ENCODE measurements at places on chromosomes 3 and 15.

GRCh38 chr3:62214850-62215249, 158.5 kb downstream of the FEZF2 start:
- DNase-seq = no peak

GRCh38 chr3:87541723-87542122, 265.3 kb upstream of the POU1F1 start:
- no peak for DNase-seq

GRCh38 chr3:62161371-62161770, 212.0 kb downstream of the FEZF2 start:
- peak; percentile 12 for DNase-seq

DNA sequence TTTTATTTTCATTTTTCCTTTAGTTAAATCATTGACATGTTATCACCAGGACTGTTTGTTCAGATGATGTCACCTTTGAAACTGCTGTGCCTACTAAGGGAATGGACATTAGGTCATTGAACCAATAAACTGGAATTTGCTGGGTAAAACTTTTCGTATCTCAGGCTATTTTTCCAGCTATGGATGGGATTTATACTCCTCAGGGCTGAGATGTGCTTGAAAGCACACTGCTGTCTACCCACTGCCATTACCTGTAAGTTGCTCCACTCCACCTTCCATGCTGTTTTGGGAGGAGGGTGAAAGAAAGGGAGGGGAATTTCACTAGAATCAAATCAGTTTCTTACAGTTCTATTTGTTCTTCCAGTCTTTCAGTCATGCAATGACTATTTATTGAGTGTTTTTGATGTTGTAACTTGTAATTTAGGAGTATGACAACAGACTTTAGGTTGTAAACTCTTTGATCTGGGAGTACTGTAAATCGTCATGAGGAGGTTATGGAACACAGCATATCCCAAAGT, 11.3 kb downstream of the EHD4 start:
- no peak for DNase-seq

GRCh38 chr3:119913021-119913420, 131.1 kb downstream of the NR1I2 start:
- no peak for DNase-seq

DNA sequence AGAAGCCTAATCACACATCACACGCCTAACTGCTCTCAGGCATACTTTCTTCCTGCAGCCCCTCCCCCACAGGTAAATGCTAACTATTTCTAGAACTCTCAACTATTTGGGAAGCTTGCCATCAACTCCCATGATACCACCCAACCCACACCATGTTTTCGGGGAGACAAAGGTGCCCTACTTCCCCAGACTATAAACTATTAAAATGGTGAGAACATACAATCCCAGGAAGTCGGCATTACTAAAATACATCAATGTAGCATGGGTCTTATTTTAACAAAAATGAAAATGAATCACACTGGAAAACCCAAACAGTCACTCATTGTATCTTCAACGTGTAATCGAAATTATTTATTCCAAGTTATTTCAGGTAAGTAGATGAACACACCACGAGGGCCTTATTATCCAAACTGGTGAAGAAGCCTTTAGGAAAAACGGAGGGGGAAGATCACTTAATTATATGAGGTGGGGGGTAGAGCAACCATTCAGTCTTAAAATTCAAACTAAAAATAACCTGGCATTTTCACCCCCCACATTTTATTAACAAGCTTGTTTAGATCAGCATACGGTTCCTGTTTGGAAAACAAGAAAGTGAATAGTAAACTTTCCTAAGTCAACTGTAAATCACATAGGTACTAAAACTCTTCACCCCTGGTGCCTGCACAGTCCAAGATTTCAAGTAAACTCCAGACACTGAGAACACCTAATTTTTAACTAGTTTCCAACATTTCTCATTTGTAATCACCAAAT, 1.9 kb downstream of the TBL1XR1 start:
- peak; percentile 38 for DNase-seq

DNA sequence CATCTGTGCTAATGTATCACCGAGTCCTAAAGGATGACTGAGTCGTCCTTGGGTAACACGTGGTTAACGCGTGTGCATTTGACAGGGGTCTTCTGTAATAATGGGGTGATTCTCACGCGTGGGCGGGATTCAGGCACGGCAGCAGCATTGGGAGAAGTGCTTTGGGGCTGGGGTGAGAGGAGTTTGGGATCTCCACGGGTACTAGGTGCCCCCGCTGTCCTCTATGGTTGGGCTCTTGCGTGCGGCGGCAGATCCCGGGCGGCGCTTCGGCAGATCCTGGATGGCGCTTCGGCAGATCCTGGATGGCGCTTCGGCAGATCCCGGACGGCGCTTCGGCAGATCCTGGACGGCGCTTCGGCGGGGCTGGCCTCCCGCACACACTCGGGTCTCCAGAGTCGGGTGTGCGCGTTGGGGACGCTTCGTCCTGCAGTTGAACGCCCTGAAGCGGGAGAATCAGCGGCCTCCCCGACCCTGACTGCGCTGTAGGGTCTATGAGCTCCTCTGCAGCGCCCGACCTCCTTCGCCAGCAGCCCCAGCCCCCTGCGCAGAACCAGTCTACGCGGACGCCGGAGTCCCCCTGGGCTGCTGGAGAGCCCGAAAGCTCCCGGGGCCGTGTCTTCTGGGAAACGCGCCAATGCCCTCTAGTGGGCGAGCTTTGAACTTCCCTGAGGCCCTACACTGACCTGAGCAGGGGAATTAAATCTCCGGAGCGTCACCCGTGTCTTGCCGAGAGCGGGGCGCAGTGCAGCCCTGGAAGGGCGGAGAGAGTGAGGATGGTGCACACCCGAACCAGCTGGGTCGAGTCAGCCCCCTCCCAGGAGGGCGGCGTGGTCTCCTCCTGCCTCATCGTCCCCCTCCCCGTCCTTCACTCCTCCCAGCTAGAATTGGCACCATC, 48.1 kb upstream of the EPHB3 start:
- peak; percentile 68 for DNase-seq

DNA sequence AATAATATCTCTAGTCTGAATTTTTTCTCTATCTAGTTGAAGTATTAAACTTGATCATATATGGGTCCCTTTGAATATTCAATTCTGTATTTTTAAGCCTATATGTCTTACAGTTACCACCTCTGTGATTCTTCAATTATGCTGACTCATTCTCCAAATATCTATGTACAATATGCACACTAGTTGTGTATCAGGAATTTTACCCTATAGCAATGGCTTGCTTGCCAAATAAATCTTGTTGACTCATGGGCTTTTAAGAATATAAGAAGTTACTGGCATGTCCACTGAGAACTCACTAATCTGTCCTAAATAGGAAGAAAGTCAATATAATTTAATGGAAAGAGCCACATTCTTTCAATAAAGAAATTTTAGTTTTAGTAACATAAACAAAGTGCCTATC, 656.3 kb downstream of the RBMS3 start:
- DNase-seq = no peak

DNA sequence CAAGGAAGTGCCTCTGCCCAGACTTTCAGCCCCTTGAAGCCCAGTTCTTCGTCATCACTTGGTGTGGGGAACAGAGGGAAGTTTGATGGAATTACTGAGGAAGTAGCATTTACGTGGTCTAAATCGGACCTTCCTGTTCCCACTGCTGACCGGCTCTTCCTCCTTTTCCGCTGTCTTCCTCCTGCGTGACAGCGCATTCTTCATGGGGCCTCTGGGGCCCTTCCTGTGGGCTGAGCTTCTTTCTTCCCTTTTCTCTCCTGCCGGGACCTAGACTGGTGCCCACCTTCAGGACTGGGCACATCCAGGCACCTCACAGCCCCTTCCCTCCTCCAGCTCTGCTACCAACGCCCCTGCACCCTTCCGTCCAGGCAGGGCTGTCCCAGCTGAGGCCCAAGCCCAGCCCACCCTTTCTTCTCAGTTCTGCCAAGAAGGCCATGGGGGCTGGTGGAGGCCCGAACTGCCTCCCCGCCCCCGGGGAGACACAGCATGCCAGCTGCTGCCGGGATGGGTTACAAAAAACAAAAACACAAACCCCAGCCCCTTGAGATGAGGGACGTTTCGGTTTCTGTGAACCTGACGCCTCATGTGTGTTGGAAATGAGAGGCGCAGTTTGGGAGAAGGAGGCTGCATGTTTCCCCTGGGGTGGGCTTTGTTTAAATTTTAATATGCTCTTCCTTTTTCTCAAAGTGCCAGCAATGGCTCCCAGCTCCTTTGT, 19.1 kb downstream of the ZNF710 start:
- no peak for DNase-seq

DNA sequence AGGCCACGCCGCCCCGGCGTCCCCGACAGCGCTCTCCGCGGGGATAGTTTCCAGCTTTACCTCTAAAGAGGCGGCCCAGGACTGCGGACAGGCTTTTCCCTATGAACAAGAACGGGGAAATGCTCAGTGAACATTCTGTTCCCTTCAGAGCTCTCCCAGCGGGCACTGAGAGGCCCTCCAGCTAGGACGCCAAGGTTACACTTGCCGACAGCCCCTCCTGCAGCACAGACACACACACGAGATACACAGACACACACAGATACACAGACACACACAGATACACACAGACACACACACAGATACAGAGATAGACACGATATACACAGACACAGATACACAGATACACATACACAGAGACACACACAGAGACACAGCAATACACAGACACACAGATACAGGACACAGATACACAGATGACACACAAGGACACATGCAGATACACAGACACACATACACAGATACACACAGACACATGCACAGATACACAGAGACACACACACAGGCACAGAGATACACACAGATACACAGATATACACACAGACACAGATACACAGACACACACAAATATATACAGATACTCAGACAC, 533 bp upstream of the OCA2 start:
- DNase-seq = no peak

DNA sequence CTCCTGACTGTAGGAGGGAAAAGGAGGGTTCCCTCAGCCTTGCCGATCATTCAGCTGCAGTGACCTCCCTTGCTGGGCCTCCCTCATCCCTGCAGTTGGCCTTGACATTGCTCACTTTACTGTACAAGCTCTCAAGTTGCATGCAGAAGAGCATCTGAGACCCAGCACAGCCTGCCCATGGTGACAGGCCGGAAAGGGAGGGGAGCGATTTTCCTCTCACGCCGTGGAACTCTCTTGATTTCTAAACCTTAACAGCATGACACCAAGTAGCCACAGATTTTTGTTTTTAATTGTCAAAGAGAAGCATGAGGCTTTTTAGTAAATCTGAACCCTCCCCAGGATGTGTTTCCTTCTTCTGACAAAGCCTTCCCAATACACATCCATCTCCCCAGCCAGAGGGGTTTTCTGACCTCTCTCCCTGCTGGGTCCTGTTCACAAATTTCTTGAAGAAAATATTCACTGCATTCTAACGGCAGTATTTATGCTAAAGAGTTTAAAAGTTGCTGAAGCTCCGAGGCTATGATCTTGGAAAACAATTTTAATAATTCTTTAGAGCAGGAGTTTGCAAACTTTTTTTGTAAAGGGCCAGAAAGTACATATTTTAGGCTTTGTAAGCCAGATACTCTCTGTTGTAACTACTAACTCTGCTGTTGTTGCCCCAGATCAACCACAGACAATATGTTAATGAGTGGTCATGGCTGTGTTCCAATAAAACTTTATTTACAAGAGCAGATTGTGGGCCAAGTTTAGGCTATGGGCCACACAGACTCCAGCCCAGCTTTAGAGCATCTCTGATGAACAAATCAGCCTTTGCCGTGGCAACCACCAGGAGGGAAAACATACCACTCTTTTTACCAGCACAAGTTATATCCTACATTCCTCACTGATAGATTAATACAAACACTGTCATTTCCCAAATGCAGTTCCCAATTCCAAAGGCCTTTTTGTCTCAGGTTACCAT, 34.8 kb downstream of the LMCD1 start:
- no peak for DNase-seq

GRCh38 chr3:150825916-150826377, 63.0 kb upstream of the SIAH2 start:
- DNase-seq = no peak

- no peak for DNase-seq
Measured at GRCh38 chr15:47577461-47577860, 139.8 kb upstream of the SEMA6D start.

DNA sequence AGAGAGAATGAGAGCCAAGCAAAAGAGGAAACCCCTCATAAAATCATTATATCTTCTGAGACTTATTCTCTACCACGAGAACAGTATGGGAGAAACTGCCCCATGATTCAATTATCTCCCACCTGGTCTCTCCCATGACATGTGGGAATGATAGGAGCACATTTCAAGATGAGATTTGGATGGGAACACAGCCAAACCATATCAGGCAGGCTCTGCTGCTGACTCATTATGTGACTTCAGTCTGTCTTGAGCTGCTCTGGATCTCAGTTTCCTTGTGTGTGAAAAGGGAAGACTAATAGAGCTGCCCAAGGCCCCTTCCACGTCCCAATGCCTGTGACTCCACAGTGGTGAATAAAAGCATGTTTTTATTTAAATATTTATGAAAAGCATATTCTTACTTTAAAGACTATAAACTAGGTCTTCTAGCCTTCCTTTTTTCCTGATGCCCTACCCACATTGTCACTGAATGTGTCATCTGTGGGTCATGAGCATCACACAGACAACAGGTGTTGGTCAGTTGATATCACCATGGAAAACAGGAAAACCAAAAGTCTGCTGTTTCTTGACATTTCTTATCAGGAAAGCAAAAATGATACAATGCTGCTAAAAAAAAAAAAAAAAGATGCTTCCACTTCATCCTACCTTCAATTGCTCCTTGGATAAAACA, 96.0 kb upstream of the PPP2R3A start:
- DNase-seq = no peak

- DNase-seq = no peak
Measured at GRCh38 chr15:22944651-22945050, 35.5 kb downstream of the CYFIP1 start.

DNA sequence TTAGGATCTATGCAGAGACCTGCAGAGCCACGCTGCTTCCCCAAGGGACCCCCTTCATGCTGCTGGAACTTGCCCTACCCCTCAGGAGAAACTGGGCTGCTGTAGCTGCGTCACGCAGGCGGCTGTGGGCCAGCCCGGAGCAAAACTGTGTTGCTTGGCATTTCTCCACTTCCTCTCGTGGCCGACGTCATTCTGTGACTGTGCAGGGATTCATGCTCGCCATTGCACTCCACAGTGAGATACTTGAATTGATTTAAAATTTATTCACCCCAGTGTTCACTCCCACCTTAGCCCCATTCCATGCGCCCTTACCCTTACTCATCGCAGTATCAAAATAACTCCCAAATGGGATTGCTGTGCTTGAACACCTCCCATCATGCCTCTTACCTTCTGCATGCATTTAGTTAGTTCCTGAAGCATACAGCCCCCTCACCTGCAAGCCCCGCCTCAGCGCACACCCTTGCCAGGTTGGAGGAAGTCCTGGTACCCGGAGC, 45.7 kb downstream of the TMEM44 start:
- DNase-seq = no peak

GRCh38 chr3:12454816-12455121, 29.5 kb upstream of the TSEN2 start:
- no peak for DNase-seq

Measured in RKO (cell line).